ENCODE measurements at places on chromosomes 11 and 22.

GRCh38 chr11:91141655-91142054 lies 918.8 kb upstream of the CHORDC1 start:
- no peak for DNase-seq

- DNase-seq = no peak
Observed at GRCh38 chr11:34147581-34147980, 42.2 kb downstream of the NAT10 start.

DNA sequence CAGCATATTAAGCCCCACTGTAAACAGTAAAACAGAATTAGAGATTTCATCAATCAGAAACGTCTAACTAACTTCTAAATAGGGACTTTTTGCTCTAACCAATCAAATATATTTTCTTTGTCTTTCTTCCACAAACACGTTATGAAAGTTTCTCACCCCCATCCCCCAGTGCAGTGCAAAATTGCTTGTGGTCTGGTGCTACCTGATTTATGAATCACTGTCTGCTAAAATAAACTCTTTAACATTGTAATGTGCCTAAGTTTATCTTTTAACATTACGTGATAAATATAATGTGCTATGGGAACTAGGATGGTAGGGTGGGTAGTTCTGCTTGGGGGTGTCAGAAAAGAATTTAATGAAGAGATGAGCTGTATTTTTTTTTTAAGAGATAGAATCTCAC lies 47.3 kb upstream of the SLC5A1 start:
- no peak for DNase-seq

DNA sequence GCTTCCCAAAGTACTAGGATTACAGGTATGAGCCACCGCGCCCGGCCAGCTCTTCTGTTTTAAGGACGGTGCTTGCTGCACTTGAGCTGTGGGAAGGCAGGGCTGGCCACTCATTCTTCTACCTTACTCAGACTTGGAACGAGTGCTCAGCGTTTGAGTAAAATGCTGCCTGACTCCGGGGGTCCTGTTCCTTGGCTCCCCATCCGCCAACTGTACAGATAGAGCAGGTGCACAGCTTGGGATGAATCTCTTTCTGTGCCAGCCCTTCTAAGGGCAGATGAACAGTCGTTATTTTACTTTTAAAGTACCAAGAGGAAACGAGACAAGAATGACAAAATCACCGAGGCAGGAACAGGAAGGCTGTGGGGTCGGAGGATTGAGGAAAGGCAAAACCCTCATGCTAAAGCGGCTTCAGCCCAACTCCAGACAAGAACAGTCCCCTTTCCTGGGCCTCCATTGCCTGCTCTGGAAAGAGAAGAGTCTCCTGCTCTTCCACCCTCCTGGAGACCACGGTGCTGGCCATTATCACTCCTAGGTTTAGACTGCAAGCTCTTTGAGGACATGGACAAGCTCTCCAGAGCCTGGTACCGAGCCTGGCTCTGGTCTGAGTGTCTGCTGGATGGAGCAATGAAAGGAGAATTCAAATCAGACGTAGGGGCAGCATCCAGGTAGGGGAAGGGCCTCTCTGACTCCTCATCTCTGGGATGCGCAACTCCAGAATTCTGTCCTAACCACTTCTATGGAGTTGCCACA lies 1.1 kb upstream of the SUN2 start:
- no peak for DNase-seq

GRCh38 chr22:36768141-36768540 lies 7.8 kb downstream of the IFT27 start:
- DNase-seq = no peak

- DNase-seq = no peak
Observed at GRCh38 chr11:61082931-61083531, 19.3 kb upstream of the CD5 start.

DNA sequence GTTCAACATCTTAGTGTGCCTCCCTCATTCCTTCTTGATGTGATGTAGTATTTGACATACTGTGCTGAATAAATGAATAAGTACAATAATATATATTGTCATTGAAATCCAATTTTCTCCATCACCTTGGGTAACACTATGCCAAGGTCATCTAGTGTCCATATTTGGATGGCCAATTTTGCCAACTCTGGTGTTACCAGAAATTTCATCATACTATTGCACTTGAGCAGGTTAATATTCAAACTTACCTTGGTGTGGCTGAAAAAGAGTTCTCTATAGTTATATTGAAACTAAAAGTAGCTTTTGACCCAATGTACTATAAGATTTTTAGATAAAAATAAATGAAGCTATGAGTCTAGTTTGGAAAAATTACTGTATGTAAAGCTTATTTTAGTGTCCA lies 98.2 kb upstream of the SLC6A5 start:
- no peak for DNase-seq

- DNase-seq = peak; percentile 54
Observed at GRCh38 chr11:96103102-96103501, 179.2 kb upstream of the MTMR2 start.

DNA sequence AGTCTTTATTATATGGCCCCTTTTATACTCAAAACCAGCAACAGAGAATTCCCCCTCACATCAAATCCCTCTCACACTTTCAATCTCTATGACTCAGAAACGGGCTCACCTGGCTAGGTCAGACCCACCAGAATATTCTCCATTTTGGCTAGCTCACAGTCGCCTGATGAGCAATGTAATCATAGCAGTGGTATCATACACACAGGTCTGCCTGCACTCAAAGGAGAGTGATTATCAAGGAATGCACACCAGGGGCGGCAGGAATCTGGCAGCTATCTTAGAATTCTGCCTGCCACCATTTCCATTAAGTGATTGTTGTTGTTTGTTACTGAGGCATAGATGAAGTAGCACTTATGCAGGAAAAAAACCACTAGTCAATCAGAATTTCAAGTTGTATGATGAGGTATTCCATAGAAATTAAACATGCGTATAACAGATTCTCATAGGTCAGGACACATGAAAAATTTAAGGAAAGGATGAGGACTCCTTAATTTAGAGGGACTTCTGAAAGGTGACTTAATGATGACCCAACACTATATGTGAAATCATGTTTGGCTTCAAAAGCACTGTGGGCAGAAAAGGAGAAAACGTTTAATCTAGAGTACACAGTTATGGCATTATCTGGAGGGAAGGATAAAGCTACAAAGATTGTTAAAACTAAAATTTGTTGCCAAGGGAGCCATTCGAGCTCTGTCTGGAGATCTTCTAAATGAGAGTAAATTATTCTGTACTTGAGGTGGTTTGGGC lies 185.8 kb upstream of the DDI1 start:
- DNase-seq = no peak

DNA sequence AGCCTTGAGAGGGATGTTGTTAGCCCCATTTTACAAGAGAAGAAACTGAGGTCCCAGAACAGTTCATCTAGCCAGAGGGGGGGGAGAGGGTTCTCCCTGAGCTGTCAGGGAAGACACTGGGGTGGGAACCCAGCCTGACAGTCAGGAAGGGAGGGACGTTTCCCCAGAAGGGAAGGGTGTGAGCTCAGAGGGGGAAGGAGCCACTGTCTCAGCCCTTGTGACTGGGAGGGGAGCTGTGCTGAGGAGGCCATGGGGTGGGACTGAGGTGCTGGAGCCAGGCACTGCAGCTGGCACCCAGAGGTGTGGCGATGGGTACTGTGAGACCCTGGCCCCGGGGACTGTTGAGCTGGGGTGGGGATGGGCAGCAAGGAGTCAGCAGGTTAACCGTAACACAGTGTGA lies 35.7 kb downstream of the DAGLA start:
- DNase-seq = no peak

- no peak for DNase-seq
Observed at GRCh38 chr11:126383339-126384335, 28.2 kb downstream of the ST3GAL4 start.

- DNase-seq = no peak
Observed at GRCh38 chr22:49573109-49573765, 254.4 kb downstream of the BRD1 start.

DNA sequence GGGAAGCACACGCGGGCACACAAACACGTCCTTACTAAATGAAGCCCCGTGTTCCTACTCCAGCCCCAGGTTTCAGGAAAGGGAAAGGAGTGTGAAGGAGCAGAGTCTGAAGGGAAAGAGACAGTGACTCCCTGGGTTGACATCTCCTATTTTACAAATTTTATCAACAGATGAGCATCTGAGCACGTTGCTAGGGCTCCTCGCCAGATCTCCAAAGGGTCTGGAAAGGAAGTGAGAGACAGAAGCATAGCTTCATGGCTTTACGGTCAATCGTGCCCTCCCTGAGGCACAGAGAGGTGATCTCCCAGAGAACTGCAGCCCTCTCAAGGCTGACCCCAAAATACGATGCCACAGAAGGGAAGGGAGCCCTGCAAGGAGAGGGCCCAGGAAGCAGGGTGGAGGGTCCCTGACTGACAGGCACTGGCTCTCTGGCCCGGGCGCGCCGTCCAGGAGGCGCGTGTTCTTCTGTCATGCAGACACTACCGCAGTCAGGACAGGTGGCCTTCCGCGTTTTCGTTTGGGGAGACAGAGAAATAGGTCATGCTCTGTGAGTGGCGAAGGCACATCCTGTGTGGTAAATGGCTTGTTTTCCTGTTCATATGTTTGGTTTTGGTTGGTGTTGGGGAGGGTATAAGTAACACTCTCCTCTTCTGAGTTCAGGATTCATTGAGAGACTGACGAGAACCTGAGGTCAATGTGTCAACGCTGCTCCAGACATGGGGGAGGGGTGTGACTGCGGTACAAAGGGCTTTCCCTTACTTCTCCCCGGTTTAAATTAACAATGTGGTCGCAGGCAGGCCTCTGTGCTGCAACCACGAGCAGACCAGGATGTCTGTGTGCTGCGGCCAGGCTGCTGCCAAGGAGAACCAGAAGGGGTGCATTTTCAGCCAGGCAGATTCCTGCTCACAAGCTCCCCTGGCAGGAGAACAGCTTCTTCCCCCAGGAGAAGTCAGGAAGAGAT lies 813.3 kb downstream of the OPCML start:
- peak; percentile 41 for DNase-seq

DNA sequence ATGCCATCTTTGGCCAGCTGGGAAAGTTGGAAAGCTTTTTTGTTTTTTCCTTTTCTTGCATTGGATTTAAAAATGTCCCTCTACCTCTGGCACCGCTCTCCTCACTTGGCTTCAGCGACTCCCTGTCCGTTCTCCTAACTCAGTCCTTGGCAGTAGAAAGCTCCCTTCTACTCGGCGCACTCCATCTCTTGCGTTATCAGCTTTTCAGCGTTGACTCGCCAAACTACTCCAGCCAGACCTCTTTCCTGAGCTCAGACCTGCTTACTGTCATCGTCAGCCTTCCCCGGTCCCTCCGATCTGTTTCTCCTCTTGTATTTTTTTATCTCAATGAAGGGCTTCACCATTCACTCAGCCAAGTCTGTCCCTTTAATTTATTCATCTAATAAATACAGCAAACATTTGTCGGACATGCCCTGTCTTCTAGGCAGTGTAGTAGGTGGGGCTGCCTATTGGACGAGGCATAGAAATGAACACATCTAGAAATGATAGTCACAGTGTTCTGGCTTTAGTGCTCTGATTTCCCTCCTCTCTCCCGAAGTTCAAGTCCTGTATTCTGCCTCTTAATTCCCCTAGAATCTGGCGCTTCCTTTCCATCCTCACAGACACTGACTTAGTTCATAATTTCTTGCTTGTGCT lies 839 bp downstream of the CEP164 start:
- DNase-seq = peak; percentile 40

DNA sequence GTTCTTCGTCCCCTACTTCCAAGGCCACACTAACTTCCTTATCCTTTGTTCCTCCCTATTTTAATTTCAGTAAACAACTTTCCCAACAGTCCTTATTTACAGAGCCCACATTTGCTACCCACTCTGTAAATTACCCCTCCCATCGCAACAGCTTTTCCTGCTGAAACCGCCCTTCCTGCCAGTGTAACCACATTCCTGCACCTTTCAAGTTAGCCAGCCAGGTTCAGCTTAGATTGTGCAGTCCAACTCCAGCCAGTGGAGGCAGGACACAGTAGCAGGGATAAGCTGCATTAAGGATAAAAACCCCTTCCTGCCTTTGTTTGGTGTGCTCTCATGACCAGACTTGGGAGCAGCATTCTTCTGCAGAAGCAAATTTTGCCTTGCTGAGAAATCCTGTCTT lies 768.3 kb upstream of the ARHGAP42 start:
- DNase-seq = no peak

- DNase-seq = no peak
Observed at GRCh38 chr11:76630600-76631281, 39.8 kb downstream of the LRRC32 start.

- DNase-seq = no peak
Observed at GRCh38 chr11:100367892-100368291, 319.2 kb upstream of the ARHGAP42 start.

DNA sequence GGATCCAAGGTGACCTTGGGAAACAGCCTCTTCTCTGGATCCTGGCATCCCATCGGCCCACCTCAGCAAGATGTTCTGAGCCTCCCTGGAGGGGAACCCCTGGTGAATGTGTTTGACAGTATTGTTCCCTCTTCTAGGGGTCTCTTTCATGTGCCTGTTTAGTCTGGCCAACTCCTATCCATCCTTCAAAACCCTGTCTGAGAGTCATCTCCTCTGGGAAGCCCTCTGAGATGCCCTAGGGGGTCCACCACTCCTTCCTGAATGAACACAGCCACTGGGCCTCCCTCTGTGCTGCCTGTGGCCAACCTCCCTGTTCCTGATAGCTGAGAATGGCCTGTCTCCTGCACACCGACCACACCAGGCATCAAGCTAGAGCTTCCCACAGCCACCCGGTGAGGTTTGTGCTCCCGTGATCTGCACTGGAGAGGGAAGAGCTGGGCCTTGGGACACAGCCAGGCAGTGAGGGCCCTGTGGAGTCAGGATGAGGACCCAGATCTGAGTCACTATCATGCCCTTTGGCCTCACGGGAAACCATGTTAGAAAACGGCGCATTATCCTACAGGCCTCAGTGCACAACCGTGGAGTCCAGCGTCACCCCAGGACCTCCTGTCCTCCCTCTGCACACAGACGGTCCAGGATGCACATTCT lies 8.8 kb downstream of the WNT7B start:
- peak; percentile 15 for DNase-seq

Measured in fibroblast of skin of back (primary cell).